ENCODE measurements at places on chromosomes 5 and 9.

- DNase-seq = no peak
Observed at GRCh38 chr9:123525424-123525823, 169.4 kb downstream of the CRB2 start.

DNA sequence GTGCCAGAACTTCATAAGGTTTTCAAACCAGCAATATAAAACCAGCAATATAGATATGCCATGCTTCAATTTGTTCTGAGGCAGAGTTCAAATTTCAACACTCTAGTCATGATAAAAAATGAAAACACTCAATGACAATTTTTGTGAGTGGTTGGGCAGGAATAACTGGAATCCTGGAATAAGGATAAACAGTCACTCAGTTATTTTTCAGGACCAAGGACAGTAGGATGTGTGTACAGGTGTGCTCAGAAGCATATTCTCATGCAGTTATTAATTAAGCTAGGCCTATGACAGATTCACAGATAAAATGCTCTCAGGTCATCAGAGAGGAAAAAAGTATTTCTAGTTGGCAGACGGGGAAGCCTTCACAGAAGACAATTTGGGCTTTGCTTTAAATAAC, 117.3 kb upstream of the PPP2R2B start:
- no peak for DNase-seq

DNA sequence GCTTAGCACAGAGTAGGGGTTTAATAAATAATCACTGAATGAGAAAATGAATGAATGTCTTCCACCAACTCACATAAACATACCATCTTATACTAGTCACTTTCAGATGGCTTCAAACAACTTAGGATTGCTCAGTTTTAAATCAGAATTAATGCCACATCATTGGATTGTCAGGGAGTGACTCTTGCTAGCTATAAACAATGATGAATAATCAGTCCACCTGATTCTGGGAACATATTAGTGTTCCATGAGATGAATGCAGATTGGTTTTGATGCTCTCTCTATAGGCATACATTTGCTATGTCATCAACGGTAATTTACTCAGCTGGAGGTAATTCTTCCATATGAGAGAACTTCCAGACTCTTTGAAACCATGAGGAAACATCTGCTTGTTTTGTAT, 97.4 kb downstream of the CDH9 start:
- DNase-seq = no peak

GRCh38 chr5:157026789-157027424, 32.0 kb downstream of the HAVCR1 start:
- no peak for DNase-seq

DNA sequence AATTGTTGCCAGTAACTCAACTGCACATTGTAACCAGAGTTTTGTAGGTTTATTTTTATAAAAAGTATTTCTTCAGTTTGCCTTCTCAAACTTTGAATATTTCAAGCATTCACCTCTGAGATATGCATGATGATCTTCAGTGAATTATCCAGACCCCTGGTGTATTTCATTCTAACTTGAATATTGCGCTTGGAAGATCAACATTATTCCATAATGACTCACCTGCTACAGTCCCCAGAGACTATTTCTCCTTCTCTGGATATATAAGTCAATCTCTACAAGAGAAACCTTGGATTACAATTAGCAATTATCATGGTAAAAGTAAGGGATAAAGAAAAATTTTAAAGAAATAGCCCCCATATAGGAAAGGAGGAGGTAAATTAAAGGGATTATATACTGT, 1041.0 kb downstream of the TLE1 start:
- no peak for DNase-seq

- DNase-seq = no peak
Observed at GRCh38 chr5:36938129-36938528, 61.6 kb downstream of the NIPBL start.

DNA sequence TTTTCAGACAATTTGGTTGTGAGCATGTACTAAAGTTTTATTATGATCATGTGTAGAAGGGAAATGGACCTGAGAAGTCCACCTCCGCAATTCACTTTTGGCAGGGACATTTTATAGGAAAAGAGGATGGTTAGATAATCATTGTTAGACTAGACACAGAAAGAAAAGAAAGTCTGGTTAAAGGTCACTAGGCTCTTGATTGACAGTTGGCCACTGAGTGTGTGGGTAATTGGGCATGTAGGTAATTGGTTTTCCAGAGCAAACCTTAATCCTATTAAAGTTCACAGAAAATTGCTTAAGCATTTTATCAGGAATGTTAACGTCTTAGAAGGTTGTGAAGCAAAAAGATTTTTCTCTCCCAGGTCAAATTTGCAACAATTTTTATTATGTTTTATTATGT, 158.5 kb upstream of the CLINT1 start:
- no peak for DNase-seq

DNA sequence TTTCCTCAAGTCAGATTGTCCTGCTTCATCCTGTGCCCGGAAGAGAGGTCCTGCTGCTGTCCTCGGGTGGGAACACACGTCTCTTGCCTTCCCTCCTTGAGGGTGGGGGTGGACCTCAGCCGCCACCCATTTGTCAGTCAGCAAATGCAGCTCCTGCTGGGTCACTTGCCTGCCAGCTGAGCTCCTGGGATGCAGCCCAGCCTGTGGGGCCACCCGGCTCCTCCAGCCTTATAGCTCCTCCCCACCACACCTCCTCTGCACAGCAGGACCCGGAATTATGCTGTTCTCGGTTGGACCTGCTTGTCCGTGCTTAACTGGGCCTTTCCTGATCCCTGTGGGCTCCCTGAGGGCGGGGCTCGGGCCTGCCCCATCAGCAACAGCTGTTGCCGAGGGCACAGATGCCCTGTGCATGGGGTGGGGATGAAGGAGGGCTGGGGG, 52.7 kb downstream of the RXRA start:
- DNase-seq = no peak

DNA sequence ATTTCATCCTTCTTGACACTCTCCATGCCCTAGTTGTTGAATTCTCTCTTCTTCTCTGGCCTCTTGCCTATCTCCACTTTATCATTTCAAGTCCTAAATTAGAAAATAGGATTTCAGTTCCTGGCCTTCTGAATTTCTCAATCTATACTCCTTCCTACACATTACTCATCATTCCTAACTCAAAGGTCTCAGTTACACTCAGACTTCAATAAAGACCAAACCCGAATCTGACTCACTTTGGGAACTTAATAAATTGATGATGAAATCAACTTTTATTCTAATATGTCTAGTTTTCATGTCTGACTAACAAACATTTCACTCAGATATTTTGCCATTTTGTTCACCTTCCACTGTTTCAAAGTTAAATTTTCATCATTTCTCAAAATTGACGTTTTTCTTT, 113.6 kb upstream of the TSLP start:
- no peak for DNase-seq

DNA sequence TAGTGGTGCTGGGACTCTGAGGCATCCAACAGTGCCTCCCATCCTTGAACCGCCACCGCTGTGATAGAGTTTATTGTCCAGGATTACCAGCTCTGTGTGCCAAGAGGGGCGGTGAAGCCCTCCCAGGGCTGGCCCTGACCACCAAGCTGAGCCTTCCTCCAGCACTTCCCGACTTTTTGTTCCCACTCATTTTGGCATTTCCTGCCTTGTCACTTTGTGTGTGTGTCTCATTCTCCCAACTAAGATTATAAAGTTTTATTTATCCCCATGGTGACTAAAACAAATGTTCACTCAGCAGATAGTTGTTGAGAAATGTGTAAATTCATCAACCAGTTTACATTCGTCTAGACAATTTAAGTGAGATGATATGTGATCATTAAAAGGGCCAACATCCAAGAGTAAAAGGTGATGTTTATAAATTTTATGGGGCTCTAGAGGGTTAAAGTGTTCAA, 2.5 kb downstream of the F2R start:
- no peak for DNase-seq

DNA sequence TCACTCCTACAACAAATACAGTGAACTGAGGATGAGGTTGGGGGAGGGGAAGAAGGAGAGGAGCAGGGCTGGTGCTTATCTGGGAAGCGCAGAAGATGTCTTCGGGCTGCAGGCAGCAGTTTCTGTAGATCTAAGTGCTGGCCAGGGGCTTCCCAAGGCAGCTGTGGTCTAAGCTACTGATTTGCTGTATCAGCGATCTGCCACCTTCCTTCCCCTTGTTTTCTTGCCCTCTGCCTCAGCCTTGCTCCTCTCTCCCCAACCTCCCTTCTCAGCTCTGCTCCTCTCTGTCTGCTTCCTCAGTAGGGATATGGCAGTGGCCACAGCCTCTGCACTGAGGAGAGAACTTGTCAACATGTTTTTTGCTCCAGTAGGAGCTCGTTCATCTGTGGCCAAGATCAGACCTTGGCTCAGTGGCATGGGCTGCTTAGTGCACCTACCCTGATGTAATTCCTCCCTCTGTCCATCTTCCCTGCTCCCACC, 42.8 kb upstream of the IL6ST start:
- DNase-seq = peak; percentile 51

DNA sequence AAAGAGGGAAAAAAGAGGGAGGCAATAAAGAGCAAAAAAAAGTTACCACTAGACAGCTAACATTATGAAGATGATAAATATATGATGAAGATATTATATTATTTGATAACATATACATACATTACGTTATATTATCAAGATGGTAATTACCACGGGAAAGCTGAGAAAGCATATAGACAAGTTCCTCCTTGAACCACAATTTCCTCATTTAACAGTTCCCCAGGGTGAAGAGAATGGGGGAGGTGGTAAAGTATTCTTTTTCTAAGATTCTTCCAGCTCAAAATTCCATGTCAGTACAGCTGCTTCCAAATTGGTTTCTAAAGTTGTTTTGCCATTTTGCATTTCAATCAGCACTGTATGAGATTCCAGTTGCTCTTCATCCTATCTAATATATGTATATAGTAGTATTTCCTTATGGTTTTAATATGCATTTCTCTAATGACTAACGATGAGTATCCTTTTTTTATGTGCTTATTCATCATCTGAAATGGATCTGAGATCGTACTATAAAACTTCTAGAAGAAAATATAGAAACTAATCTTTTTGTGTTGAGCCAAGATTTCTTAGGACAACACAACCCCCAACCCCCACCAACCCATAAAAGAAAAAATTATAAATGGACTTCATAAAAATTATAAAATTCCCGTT, 49.5 kb upstream of the C9orf72 start:
- DNase-seq = no peak

GRCh38 chr9:84791643-84792042, 122.1 kb downstream of the NTRK2 start:
- DNase-seq = no peak

Data from globus pallidus (tissue), 1 donor.